ENCODE measurements at places on chromosomes 4 and X. TPM values are rescaled to one million over a fixed set of nuclear protein-coding genes. Genes with fewer than 3 reads are reported as not detected.

GRCh38 chr4:113316879-113317278 is 267.4 kb downstream of the ANK2 start:
- DNase-seq, result no peak

PF4V1 gene
- total RNA-seq, result 0.72 TPM

TMEM47 gene
- 23.9 TPM for total RNA-seq

DNA sequence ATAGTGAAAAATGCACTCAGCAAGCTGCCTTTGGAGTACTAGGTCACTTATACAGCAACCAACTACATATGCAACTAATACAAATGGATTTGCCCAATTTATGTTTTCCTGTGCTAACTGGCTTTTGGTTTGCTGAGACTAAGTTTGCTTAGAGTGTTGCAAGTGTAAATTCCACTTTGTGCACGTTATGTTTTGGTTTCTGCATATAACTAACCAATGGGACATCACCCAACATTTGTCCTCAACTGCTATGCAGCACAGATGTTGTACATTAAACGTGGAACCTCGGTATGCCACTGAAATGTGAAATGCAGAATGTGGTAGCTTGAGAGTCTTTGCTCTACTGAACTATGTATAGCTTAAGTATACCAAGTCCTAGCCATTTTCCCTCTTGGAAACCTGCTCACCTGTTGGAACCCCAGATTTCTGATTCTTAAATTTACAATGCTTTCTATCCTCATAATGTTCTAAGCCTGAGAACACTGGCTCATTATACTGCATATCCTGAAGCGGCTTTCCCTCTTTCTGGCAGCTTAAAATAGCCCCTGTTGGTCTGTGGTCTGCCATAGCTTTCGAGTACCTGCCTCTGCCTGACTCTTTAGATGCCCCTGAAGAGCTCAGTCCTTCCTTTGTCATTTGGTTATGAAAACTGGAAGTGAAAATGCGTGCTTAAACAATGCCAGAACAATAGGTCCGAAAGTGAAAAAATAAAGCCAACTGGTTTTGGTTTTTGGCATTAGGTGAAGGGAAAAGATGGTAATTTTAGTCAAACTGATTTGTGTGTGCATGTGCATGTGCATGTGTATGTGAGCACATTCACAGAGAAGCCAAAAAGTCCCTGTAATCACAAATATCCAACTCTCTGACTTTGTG is 158.0 kb downstream of the SH2D1A start:
- no peak for DNase-seq

SYNPO2 gene
- total RNA-seq, result 1.6 TPM

GRCh38 chr4:105306158-105306781 is 159.6 kb downstream of the TET2 start:
- peak; percentile 4 for DNase-seq

GRCh38 chr4:14675279-14675985 is 326.8 kb upstream of the CPEB2 start:
- no peak for DNase-seq

GPR82 gene
- total RNA-seq, result not detected

- DNase-seq, result peak; percentile 52
Observed at GRCh38 chr4:107825072-107825824, 516 bp downstream of the SGMS2 start.
